ENCODE measurements at places on chromosomes 7 and 10.

DNA sequence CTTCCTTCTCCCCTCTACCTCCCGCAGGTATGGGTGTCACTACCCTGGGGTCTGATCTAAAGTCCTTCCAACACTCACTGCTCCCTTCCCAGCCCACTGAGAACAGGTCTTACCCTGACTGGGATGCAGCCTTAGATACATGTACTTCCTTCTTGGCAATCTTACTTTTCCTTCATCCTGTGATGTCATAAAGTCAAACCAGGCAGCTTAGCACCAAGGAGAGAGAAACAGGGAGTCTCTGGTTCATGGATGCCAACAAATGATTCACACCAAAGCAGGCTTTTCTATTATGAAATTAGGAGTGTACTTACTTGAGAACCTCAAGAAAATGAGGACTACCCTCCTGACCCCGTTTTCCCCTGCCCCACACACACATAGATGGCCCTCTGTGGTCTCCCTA, 111.0 kb upstream of the KMT2E start:
- DNase-seq, result no peak

DNA sequence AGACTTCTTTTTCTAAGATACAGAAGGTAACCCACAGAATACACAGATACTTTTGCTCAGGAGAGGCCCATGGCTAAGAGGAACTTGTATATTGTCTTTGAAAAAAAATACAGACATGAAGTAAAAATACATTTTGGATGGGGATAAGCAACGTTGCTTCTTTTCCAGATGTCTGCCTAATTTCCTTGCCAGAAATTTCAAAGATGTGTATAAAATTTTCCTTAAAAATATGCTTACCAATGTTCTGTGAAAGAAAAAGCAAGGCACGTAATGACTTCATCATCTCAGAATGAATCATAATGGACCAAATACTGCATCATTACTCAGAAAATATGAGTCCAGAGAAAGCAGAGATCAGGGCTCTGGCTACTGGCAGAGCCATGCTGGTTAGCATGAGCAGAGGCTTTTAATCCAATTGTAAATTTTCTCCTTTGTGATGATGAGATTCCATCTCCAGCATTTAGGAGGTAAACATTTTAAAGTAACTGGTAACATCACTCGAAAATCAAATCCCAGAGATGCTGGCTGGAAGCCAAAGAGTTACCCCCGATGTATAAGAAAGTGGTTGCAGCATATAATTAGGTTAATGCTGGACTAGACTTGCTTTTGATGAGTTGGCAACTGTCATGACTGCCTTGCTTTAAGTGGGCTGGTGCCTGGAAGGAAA, 272.5 kb downstream of the SEMA3A start:
- no peak for DNase-seq

- DNase-seq, result no peak
These were observed 179.6 kb downstream of the SND1 start for GRCh38 chr7:127831318-127832219.

DNA sequence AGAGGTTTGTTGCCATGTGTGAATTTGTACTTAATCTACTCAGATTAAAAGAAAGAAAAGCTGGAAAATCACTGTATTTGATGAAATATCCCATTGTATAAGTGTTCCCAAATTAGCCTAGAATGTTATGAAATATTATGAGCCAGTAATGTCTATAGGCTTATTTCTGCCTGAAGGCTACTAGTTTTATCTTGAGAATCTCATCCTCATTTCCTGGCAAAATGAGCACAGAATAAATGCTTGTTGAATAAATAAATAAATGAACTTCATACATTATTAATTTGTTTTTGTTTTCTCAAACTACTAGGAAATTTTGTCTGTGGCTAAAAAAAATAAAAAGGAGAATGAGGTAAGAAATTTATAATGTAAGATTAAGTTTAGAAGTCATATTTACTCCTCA, 25.5 kb downstream of the HELLS start:
- no peak for DNase-seq

DNA sequence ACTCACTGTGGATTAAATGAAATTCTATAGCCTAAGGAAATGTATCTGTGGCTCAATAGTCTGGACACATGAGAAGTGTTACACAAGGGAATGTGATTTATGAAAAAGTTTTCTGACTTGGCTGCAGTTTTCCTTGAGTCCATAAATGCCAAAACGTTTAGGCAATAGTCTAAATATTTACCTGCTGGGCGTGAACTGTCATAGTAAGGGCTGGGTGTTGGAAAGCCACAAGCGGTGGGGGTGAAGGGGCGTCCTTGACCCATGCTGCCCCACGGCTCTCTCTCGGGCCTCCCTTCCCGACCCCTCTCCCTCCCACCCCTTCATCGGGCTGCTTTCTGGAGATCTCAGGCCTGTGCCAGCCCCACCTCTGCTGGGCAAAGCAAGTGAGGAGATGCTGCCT, 223.7 kb downstream of the BUB3 start:
- no peak for DNase-seq

DNA sequence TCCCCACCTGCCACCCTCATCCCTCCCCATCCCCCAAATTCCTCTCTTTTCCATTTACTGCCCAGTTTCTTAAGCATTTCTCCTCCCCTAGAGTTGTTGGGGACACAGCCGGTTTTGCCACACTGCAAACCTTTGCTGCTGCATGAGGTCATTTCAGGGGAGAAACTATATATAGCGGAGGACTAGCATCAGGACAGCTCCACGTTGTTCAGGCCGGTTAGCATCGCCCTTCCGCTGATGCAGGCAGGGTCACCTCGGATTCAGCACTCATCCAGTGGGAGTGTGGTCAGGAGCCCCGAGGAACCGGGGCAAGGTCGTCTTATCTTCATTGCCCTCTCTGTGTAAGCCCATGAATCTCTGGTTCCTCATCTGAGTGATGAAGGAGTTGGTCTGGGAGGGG, 15.6 kb downstream of the UBTD1 start:
- DNase-seq, result no peak

- DNase-seq, result no peak
These were observed 2.4 kb upstream of the IRF5 start for GRCh38 chr7:128935342-128935730.

GRCh38 chr7:23222439-23223030, 24.0 kb upstream of the GPNMB start:
- DNase-seq, result no peak

DNA sequence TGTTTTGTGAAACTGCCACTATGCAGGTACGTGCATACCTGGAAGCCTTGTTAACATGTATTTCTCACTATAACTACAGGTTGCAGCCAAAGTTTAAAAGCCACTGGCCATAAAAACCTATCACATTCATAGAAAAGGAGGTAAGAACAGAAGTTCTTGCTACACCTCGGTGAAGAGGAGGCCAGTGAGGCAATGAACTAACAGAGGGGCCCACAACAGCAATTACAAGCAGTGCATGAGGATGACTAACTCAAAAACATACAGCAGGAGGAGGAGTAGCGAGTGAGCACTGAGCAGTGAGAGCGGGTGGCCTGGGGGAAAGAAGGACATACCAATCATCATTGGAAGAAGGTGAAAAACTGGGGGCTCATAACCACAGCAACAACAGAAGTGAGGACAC, 51.6 kb downstream of the NUDCD3 start:
- DNase-seq, result no peak

DNA sequence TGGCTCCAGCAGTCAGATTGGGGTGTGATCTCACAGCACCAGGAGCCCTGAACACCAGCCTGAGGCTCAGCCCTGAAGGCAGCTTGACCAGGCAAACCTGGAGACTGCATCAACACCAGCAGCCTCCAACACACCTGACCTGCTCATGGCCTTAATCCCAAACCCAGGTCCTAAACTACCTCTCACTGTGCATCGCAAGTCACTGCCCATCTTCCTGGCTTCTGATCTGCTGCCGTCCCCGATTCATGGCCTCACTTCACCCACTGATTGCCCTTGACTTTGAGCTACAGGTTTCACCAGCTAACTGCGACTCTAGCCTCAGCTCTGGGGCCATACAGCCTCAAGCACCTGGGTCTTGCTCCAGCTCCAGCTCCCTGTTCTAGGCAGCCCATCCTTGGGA, 49.1 kb downstream of the PARP12 start:
- DNase-seq, result no peak

GRCh38 chr7:96739609-96740008, 30.0 kb upstream of the SEM1 start:
- no peak for DNase-seq

DNA sequence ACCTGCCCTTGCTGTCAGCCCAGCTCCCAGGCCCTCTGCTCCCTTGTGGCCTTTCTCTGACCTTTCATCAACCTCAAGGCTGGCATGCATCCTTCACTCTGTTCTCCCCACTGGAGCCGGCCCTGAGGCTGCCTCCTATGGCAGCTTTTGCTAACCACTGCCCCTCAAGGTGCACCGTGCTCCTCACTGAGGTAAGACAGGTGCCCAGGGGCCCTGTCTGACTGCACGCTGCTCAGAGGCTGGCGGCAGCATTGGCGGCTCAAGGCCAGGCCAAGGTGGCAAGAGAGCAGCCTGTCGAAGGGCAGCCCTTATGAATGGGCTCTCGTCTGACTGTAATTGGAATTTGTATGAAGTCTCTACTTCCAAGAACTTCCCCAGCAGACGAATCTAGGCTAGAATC, 172.6 kb downstream of the ZNF248 start:
- no peak for DNase-seq

GRCh38 chr10:110401401-110402076, 96.2 kb upstream of the DUSP5 start:
- DNase-seq, result no peak

DNA sequence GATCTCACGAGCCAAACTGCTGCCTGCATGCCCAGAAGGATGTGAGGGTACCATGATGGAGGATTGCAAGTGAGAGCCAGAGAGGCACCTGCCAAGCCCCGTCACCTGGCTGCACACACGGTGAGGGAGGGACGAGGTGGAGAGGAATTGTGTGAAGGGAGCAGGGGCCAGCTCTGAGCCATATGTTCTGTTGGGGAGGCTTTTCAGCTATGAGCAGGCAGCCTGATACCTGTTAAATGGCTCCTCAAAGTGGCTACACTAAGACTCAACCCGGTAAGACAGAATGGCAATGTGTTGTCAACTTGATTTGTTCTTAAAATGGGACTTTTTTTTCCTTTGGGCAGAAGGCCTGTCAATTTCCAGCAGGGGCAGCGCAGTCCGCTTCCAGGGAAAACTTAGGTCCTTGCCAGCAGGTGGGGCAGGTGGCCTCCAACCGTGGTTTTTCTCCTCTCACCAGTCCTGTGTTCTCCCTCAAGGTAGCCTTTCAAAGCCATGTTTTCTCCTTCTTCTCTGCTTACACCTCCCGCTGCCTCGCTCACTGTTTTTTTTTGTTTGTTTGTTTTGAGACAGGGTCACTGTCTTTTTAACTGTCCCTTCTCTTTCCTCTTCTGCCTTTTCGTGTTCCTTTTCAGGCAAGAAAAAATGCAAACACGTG, 57.7 kb upstream of the ZNRF2 start:
- DNase-seq, result no peak

- DNase-seq, result no peak
These were observed 102.4 kb downstream of the SMURF1 start for GRCh38 chr7:99041526-99041925.

DNA sequence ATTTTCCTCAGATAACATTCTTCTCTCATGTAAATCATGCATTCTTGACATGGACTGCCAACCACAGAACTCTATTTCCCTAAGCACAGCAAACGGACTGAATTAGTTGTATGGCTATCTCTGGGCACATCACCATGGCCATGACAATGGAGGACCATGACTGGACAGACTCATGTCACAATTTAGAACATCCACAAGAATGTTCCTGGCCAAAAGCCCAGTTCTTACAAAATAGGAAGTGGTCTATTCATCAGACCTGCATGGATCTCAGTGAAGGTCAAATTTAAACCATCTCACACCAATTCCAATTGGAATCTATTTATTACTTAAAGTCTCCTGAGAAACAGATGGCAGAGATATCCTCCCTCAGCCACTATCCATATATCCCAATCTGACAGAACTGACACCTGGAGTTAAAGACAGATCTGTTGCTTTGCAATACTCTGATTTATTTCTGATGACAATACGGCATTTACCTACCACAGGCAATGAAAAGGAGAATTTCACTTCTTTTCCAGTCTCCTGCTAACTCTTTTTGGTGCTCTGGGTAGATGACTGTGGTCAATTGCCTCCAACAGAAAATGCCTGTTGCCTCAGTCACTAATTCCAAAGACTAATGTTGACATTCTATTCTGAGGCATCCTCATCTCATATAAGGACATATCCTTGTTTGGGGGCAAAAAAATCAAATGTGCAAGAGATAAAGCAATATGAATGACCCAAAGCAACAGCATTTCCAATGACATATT, 254.8 kb downstream of the HTR7 start:
- DNase-seq, result no peak

- DNase-seq, result no peak
These were observed 1080.4 kb downstream of the CNTNAP2 start for GRCh38 chr7:147197006-147197405.

DNA sequence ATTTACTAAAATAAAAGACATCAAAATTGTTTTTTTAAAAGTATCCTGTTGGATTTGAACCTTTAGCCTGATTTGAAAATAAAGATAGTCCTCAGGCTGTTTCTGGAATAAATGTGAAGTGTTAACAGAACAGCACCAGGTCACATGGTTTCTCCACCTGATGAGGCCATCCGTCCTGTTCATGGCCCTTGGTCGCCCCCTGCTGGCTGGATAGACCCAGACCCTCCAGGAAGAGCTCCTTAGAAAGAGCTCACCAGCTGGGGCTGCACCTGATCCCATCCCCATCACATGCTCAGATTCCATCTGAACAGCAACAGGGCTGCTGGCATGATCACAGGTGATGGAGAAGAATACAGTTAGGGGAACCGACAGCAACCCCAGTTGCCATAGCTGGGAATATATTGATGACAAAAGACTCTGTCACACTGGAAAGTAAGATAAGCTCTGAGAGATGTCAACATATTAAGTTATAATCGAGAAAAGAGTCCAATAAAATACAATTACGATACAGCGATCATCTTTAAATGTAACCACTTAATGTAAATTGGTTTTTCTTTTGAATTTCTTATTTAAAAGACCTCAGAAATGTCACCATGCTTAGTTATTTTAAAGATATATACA, 4.8 kb downstream of the OR2A14 start:
- peak; percentile 79 for DNase-seq

GRCh38 chr10:59724098-59724938, 14.7 kb upstream of the SLC16A9 start:
- DNase-seq, result no peak

GRCh38 chr7:147653456-147653855, 937.1 kb upstream of the C7orf33 start:
- DNase-seq, result no peak

- DNase-seq, result no peak
These were observed 89.3 kb downstream of the LYZL2 start for GRCh38 chr10:30540276-30540675.
